Activated naive CD8-positive, alpha-beta T cell treated with anti-CD3 and anti-CD28 coated beads, Interleukin-2, amount 10 ng/mL, durations not matched to agents 7 days and 5 days (primary cell): ENCODE measurements at places on chromosomes 6 and 20. TPM values are rescaled to one million over a fixed set of nuclear protein-coding genes. Genes with fewer than 3 reads are reported as not detected.

Gene PDYN
- not detected for total RNA-seq

Gene TRIM38
- total RNA-seq = 29.1 TPM

DNA sequence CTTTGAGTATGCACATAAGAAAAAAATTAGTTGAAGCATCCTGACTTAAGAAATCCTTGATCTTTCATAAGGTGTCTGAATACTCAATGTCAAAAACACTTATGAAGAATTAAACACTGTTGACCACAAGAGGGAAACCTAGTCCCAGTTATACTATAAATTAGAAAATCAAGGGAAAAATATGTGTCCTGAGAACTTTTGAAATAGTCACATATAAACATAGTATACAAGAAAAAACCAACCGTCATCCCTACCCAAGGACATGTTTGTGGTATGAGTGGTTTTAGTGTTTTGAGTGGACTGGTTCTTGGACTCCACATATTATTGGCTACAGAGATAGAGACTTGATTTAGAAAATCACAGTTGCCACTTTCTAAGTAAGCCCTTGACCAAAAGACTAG is 7.6 kb upstream of the HLA-DRA start:
- DNase-seq = no peak

GRCh38 chr6:136421537-136422158 is 128.6 kb downstream of the MAP7 start:
- DNase-seq = no peak

DNA sequence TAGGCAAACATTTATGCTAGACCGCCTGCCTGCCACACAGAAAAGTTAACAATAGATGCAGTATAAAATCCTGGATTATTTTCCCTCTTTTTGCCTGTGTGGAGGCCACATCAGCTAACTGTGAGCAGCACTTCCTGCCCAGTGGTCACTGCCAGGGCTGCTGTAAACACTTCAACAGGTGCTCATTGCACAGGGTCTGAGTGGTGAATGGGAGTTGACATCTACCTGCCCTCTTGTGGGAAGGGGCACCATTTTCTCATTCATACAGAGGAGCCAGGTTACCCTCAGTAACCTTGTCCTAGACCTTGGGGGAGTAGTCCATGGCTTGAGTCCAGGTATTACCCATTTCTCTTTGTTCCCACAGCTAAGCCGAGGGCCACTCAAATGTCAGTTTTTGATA is 235.3 kb downstream of the TMEM242 start:
- DNase-seq = no peak

Gene EMILIN3
- not detected for total RNA-seq

DNA sequence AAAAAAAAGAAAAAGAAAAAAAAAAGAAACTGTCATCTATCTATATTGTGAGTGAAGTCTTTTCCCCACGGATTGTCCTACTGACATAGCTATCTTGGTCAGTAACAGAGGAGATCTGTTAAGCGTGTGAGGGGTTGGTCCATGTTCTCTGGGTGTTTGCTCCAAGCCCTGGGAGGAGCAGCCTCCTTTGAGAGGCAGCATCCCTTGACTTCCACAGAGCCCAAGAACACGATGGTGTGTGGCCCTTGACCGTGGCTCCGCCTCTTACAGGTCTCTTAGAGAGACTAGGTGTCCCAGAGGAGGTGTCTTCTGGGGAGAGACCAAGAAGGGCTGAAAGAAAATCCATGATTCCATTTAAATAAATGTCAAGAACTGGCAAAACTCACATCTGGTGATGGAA is 60.1 kb upstream of the GTSF1L start:
- no peak for DNase-seq

Gene SLC35D3
- total RNA-seq = not detected

Gene GLP1R
- not detected for total RNA-seq

DNA sequence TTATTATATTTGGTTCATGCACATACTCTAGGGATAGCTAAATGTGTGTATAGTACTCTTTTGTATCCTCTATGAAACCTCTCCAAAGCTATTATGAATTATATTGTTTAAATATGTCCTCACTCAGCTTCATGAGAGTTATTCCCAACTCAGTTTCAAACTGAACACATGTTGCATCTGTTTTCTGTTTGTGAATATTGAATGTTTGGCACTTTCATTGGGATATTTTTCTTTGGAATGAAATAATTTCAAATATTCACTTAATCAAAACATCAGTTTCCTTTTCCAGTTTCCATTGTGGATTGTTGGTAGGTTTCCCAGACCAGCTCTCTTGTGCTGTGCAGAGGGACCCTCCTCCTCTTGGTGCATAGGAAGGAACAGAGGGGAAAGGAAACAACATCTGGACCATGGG is 46.6 kb downstream of the HDAC2 start:
- no peak for DNase-seq

- DNase-seq = no peak
Measured at GRCh38 chr6:5096482-5096881, 11.3 kb downstream of the PPP1R3G start.

Gene JPH2
- 0.37 TPM for total RNA-seq

- no peak for DNase-seq
Measured at GRCh38 chr6:2450546-2450945, 205.1 kb upstream of the GMDS start.

- no peak for DNase-seq
Measured at GRCh38 chr20:45378191-45378590, at the start of gene TP53TG5. Gene TP53TG5, minus strand, starts transcription at chr20:45378325. Its CDS starts 89 bp downstream, at chr20:45378236.

Gene TMEM200A
- 1.4 TPM for total RNA-seq

Gene MRPL18
- total RNA-seq = 58.9 TPM

GRCh38 chr20:62494537-62494936 is 18.7 kb upstream of the GATA5 start:
- DNase-seq = no peak

DNA sequence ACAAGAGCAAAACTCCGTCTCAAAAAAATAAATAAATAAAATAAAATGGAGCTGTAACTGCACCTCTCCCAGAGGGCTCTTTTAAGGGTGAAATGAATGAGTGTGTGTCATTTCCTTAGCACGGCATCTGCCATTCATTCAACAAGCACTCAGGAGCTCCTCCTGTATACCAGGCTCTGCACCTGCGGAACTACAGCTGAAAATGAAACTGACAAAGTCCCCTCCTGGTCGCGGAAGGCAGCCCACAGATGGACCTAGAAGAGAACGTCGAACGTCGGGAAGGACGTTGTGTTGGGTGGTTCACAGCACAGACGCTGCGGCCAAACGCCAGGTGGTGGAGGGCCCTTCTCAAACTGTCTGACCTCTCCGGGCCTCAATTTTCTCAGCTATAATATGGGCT is 256.4 kb downstream of the TFAP2C start:
- no peak for DNase-seq

DNA sequence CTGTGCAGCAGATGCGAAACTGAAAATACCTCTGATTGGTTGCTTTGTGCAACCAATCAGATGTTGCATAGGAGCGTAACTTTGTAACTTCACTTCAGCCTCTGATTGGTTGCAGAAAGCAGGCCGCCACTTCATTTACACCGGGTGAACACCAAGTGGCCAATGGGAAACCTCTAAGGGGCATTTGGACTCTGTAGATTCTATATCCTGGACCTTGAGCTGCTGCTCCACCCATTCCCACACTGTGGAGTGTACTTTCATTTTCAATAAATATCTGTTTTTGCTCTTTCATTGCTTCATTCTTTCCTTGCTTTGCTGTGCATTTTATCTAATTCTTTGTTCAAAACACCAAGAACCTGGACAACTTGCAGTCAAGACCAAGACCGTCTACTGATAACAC is 14.1 kb upstream of the NXT1 start:
- no peak for DNase-seq

Gene FYN
- total RNA-seq = 409 TPM

DNA sequence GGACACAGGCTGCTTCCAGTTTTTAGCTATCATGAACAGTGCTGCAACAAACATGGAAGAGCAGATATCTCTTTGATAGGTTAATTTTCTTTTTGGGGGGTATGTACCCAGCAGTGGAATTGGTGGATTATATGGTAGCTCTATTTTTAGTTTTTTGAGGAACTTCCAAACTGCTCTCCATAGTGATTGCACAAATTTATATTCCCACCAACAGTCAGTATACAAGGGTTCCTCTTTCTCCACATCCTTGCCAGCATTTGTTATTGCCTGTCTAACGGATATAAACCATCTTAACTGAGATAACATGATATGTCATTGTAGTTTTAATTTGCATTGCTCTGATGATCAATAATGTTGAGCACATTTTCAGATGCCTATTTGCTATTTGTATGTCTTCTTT is 237.6 kb downstream of the MMUT start:
- no peak for DNase-seq
